Stimulated activated CD4-positive, alpha-beta T cell treated with anti-CD3 and anti-CD28 coated beads, Interleukin-4, amount 100 ng/mL, for 24 hours (primary cell): ENCODE measurements at places on chromosomes 3 and 15.
A peak's percentile ranks its signal among the peaks of the same experiment; 100 is the strongest.

- DNase-seq, result no peak
Measured at GRCh38 chr3:64234571-64234970, 9.3 kb upstream of the PRICKLE2 start.

DNA sequence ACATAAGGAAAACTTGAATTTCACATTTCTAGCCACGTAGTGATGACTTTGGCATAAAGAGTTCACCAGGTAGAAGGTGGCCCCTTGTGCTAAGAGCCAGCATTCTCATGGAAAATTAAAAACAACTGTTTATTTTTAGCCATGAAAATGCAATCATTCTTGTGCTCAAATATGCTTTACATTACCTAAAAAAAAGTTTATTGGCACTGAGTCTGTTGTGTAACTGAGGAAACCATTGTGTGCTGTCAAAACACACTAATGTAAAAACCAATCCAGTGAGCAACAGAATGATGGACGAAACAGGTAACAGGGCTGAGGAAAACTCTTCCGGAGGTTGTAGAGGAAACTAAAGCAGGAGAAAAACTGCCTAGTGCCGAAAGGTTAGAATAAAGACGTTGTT, 287.0 kb upstream of the TMC3 start:
- no peak for DNase-seq

DNA sequence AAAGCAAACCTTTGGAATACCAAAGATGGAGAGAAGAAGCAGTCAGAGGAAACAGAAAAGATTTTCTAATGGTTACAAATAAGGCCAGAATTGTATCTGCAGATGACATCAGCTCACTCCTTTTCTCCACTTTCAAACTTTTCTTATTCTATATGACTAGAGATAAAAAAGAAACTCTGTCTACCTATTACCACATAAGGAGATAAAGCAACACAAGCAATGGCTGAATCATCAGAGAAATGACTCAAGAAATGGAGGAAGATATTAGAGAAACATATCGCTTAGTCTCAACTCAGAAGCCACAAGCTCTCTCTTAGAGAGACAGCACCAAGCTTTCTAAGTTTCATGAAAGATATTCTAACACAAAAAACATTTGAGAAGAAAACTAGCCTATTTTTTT, 784.0 kb downstream of the ZPLD1 start:
- no peak for DNase-seq

GRCh38 chr3:194489736-194490612, 3.2 kb upstream of the ATP13A3 start:
- DNase-seq, result peak; percentile 42

DNA sequence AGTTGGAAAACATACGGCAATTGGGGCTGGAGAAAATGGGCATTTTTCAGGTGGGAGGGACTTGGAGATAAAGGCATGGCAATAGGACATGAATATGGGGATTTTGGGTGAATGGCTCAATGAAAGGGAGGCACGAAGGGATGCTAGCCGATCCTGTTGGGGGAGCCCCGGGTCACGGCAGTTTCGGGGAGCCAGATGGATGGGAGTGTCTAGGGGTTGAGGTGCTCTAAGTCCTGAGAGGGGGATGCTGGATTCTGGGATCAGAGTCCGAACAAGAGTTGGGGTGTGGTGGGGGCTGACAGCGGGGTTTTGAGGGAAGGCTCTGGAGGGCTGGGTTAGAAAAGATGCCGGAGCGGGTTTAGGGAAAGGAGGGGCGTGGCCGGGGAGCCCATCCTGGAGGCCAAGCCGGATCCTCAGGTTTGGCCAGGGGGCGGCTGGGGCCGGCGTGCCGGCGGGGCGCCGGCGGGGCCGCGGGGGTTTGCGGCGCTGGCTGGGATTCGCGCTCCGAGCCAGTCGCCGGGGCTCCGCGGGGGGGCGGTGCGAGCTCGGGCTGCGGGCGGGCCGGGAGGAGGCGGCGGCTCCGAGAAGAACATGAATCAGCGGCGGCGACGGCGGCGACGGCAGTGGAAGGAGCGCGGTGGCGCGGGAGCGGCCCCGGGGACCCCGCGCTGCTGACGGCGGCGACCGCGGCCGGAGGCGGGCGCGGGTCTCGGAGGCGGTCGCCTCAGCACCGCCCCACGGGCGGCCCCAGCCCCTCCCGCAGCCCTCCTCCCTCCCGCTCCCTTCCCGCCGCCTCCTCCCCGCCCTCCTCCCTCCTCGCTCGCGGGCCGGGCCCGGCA, at the start of gene TYRO3:
Gene TYRO3 (plus strand): TSS at position 813 of the 839 bp plus-strand sequence. CDS start 46 bp downstream, outside the sequence.
- DNase-seq, result peak; percentile 74

- DNase-seq, result no peak
Measured at GRCh38 chr3:56870436-56870835, 68.7 kb upstream of the ARHGEF3 start.

DNA sequence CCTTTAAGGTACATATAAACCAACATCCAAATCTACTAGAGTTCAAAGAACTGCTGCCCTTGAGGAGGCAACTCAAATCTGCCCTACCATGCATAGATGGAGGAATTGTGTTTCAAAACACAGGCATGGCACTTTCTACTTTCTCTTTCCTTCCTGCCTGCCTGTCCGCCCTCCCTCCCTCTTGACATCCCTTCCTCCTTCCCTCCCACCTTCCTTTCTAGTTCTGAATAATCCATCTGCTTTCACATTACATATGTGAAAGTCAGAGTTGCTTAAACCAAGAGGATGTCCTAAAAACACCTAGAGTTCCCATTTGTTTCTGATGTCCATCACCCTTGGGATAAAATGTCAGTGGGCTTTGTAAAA, 537.6 kb downstream of the FOXP1 start:
- peak; percentile 46 for DNase-seq
